Bronchial epithelial cell (primary cell): ENCODE measurements at places on chromosomes 13 and 19.

GRCh38 chr13:94858856-94859255, 146.5 kb upstream of the SOX21 start:
- no peak for DNase-seq

DNA sequence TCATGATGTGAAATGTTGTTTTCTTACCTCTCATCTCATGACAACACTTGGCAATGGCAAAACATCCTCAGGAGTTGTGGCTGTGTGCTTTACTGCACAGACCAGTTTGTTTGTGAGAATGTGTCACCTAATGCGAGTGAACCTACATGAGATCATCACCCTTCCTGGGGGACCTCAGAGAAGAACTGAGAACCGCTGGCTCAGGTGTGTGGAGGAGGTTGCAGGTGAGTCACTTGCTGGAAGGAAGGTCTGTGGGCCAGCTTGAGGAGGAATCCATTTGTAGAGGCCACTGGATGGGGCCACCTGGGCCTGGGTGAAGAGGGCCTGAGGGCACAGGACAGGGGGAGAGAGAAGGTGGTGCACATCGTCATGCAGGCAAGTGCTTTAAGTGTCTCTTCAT, 3.0 kb upstream of the CEACAM1 start:
- DNase-seq: peak; percentile 90

- DNase-seq: no peak
Observed at GRCh38 chr19:6259312-6259861, 20.4 kb downstream of the MLLT1 start.

DNA sequence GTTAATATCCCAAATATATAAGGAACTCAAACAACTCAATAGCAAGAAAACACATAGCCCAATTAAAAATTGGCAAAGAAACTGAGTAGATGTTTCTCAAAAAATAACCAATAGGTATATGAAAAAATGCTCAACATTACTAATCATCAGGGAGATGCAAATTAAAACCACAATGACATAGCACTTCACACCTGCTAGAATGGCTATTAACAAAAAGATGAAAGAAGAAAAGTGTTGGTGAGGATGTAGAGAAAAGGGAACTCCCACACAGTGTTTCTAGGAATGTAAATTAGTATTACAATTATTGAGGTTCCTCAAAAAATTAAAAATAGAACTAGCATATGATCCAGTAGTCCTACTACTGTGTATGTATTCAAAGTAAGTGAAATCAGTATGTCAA, 1212.8 kb downstream of the DIAPH3 start:
- DNase-seq: no peak

- no peak for DNase-seq
Observed at GRCh38 chr13:111626371-111627305, 306.2 kb downstream of the TEX29 start.
